CD4-positive, alpha-beta T cell treated with Interleukin-1 beta for 1 hour (primary cell): ENCODE measurements at places on chromosomes 5 and 9.

GRCh38 chr9:114319147-114319546, 3.8 kb upstream of the ORM1 start:
- no peak for DNase-seq

DNA sequence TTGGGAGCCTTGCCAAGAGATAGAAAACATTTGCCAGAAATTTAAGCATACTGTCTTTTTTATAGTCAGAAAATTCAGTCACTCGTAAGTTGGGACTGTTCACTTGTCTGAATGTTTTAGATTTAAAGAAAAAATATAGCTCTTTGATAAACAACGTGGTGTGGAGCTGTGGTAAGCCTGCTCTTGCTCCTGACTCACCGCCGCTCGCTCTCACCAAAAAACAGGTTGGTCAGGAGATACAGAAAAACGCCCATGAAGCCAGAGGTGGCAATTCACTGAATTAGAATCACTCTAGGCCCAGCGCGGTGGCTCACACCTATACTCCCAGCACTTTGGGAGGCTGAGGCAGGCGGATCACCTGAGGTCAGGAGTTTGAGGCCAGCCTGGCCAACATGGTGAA, 6.2 kb downstream of the LNPEP start:
- DNase-seq = no peak

- DNase-seq = no peak
These were observed 125.5 kb downstream of the GABRB2 start for GRCh38 chr5:161421067-161421466.

- no peak for DNase-seq
These were observed 103.5 kb downstream of the MVB12B start for GRCh38 chr9:126430124-126430523.

GRCh38 chr5:159441441-159441840, 111.2 kb upstream of the IL12B start:
- DNase-seq = no peak

- no peak for DNase-seq
These were observed 203.6 kb upstream of the MVB12B start for GRCh38 chr9:126122901-126123616.

GRCh38 chr9:128061275-128061960, 5.7 kb downstream of the NAIF1 start:
- no peak for DNase-seq

- DNase-seq = peak; percentile 21
These were observed 402 bp downstream of the BRD8 start for GRCh38 chr5:138177941-138178515.

- DNase-seq = peak; percentile 4
These were observed 73.4 kb upstream of the BOD1 start for GRCh38 chr5:173689737-173690360.

GRCh38 chr5:23072179-23072578, 219.0 kb upstream of the CDH12 start:
- DNase-seq = no peak

- DNase-seq = no peak
These were observed 32.8 kb downstream of the TUT7 start for GRCh38 chr9:86321373-86321772.

GRCh38 chr5:63155310-63155631, 576.7 kb downstream of the LRRC70 start:
- DNase-seq = no peak

DNA sequence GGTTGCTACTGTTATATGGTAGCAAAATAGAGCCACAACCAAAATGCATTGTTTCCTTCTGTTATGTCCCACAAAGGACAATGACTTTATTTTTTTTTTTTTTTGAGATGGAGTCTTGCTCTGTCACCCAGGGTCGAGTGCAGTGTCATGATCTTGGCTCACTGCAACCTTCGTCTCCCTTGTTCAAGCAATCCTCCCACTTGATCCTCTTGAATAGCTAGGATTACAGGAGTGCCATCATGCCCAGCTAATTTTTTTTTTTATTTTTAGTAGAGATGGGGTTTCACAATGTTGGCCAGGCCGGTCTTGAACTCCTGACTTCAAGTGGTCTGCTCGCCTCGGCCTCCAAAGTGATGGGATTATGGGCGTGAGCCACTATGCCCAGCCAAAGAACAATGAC, 527.7 kb upstream of the SGCD start:
- no peak for DNase-seq

DNA sequence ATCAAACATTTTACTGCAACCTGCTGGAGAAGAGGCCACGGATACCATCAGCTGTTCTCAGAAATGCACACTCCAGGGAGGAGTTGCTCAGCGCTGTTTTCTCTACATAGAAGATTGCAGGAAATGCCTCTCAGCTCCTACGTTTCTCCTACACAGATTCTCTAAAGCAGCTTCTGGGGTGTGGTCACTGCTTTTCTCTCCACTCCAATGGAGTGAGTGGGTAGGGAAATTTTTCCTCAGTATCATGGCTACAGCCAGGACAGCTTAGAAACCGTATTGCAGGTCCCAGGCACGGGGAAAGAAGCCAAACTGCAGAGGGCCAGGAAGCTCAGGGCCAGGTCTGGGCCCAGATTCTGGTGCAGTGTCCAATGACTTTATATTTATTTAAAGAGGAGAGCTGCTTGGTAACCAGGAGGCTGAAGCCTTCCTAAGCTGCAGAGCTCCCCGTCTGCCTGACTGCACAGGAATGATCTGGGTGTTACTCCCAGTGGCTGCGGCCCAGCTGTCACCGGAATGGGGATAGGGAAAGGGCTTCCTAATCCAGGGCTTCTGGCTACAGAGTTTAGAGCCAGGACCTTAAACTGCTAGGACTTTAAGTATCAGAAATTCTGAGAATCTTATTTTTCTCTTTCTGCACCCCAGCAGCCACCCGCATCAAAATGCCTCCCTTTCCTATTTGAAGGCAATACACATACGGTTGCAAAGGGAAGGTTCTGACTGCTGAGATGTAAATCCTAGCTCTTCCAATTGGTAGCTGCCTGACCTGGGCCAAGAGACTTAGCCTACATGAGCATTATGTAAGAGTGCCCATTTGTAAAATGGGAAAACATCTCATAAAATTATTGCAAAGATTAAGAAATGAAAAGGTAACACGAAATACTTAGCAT, 1.4 kb upstream of the SPTAN1 start:
- no peak for DNase-seq

DNA sequence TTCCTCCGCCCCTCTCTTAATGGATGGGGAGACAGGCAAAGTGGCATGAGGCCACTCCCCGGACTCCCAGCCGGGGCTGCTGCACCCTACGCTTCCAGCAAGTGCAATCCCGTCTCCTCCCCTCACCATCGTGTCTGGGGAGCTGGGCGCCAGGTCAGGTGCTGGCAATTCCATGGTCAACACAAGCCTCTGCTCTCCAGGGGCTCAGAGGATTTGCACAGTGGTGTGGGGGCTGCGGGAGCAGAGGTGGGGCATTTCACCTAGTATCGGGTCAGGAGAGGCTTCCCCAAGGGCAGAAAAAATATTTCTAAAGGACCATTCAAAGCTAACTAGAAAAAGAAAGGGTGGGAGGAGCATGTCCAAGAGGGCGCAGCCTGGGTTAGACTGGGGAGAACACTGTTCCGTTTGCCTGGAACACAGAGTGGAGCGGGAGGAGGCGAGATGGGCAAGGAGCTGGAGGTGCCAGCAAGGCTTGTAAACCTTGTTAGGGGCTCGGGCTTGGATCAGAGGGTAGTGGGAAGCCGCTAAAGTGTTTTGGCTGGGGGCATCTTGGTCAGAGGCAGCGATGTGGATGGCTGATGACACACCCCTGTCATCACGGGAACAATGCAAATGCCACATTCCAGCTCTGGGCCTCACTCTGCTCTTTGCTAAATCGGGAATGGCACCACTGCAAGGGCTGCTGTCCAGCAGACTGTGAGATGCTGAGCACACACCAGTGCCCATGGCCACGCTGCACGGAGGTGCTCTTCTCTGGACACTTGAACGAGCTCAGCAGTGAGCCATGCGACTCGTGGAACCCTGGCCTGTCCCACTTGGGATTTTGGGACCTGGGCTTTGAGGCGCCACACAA, 191.7 kb downstream of the CDK5RAP2 start:
- DNase-seq = no peak

- peak; percentile 88 for DNase-seq
These were observed 16.0 kb downstream of the TRAF2 start for GRCh38 chr9:136902259-136902821.

DNA sequence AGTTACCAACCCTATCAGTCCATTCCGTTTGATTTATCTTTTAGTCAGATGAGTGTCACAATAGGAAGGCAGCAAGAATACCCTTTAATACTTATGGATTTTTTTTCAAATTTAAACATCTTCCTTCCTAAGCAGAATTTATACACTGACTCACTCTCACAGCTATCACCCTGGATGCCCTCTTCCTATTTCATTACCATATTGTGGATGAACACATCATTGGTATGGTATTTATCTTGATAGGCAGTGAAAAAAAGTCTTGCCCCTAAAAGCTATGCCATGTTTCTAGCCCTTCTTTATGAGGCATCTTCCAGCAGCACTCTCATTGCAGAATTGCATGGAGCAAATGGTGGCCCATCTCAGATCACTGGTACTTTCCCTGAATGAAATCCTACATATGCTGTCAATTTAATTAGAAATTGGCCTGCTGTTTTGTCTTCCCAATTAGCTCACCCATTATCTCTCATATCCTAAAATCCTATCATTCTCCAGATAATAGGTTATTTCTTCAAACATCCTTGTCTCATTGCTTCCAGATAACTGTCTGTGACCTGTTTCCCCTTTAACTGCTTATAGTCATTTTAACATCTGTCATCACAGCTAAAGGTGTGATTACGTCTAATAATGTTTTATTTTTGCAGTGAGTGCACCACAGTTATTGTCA, 433.5 kb upstream of the POU5F2 start:
- DNase-seq = no peak

- no peak for DNase-seq
These were observed 13.9 kb downstream of the ENC1 start for GRCh38 chr5:74626386-74627222.

DNA sequence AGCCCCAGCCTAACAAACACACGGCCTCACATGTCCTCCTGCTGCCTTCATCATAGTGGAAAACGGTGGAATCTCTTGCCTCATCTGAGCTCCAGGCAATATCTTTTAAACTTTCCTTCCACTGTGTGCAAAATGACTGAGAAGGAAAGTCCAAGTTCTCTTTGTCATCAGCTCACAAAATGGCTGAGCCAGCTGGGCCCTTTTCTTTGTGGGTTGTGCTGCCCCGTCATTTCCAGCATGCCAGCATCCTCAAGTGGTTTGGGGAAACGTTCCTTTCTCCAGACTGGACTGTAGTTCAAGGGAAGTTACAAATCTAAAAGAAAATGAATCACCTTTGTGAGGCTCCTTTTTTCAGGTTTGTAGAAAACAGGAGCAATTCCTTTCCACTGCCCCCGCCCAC, 171.1 kb upstream of the FSTL4 start:
- no peak for DNase-seq

GRCh38 chr5:38453506-38453905, 102.9 kb downstream of the LIFR start:
- DNase-seq = peak; percentile 69

- no peak for DNase-seq
These were observed 93.7 kb upstream of the DAB2 start for GRCh38 chr5:39518516-39518915.

GRCh38 chr9:82082563-82082962, 94.0 kb downstream of the SPATA31D1 start:
- no peak for DNase-seq

GRCh38 chr5:150613991-150614660, 26.3 kb upstream of the SYNPO start:
- DNase-seq = no peak

DNA sequence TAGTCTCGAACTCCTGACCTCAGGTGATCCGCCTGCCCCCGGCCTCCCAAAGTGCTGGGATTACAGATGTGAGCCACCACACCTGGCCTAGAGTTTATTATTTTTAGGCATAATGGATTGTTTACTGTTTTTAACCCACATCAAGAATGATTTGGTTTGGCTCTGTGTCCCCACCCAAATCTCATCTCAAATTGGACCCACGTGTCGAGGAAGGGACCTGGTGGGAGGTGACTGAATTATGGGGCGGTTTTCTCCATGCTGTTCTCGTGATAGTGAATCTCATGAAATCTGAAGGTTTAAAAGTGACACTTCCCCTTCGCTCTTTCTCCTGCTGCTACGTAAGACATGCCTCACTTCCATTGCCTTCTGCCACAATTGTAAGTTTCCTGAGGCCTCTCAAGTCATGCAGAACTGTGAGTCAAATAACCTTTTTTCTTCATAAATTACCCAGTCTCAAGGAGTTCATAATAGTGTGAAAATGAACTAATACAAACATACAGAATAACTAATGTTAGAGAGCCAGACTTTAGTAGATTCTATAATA, 88.2 kb downstream of the RICTOR start:
- no peak for DNase-seq

GRCh38 chr5:40678026-40678425, 1.7 kb upstream of the PTGER4 start:
- DNase-seq = no peak

GRCh38 chr9:33919276-33919897, 102.4 kb downstream of the UBE2R2 start:
- no peak for DNase-seq

DNA sequence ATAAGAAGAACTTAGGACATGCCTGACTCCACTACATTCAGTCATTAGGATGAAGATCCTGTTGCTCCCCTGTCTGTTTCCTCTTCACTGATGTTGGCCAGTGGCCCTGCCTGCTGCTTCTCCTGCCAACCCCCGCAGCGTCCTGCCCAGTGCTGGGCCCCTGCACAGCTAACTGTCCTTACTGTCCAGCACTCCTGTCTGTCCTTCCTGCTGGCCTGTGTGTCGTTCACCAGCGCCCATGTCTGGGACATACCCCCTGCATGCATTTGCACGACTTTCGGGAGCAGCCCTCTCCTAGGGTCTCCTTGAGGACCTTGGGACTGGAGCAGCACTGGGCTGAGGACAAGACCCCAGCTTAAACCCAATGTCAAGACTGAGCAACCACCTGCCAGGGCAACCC, 547.6 kb downstream of the BNC2 start:
- no peak for DNase-seq

GRCh38 chr5:112396430-112396829, 22.6 kb downstream of the EPB41L4A start:
- DNase-seq = no peak

GRCh38 chr5:139457653-139458306, 4.8 kb downstream of the ECSCR start:
- no peak for DNase-seq

- DNase-seq = no peak
These were observed 262.0 kb upstream of the FBXL7 start for GRCh38 chr5:15238006-15238405.
